ENCODE measurements at places on chromosomes 7 and 10. TPM values are rescaled to one million over a fixed set of nuclear protein-coding genes. Genes with fewer than 3 reads are reported as not detected.

DNA sequence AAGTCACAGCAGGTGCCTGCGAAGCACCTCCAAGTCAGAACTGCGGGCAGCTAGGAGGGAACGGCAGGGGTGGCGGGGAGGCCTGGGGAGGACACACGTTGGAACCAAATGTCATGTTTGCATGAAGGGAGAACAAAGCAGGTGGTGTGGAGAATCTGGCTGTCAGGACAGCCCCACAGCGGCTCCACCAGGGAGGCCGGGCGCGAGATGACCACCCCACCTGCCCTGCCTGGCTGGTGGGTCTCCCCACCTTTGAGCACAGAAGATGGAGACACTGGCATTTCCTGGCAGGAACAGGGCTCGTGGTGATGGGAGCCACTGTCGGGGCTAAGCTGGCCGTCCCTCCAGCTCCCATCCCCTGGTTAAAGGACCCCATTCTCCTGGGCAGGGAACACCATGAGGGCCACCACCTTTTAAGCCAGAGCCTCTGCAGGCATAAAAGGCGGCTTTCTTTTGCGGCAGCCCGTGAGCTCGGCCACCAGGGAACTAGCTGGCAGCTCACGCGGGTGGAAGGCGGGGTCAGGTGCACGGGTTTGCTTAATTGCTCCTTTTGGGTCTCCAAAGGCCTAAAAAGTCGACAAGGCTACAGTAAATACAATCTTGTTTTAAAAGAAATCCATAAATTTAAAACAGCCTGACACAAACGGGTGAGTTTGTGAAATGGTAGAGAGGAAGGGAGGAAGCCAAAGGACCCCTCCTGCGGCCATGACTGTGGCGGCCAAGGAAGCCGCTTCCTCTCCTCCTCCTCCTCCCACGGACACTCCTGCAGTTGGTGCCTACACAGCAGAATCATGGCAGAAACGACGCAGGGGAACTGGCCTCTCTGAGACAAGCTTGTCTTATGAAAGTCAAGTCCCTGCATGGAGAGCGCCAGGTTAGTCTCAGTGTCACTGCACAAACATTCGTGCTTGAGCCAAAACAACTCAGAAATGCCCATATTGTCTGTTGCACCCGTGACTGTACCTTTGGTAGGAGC, 213.8 kb downstream of the DNAJB6 start:
- H3K36me3 ChIP-seq = peaks cover 17% of the 10 kb centered on the region
- no peak overlapping the region for H3K4me3 ChIP-seq
- peak; percentile 68 for DNase-seq
- no peaks in the 10 kb centered on the region for H3K27me3 ChIP-seq
- H3K27ac ChIP-seq = no peak overlapping the region
- H3K4me1 ChIP-seq = no peaks in the 10 kb centered on the region

GRCh38 chr7:102036958-102037357, 219.5 kb downstream of the CUX1 start:
- H3K27me3 ChIP-seq = no peaks in the 10 kb centered on the region
- no peak overlapping the region for H3K4me3 ChIP-seq
- DNase-seq = peak; percentile 16
- H3K36me3 ChIP-seq = no peaks in the 10 kb centered on the region
- H3K27ac ChIP-seq = no peak overlapping the region
- no peaks in the 10 kb centered on the region for H3K4me1 ChIP-seq

DNA sequence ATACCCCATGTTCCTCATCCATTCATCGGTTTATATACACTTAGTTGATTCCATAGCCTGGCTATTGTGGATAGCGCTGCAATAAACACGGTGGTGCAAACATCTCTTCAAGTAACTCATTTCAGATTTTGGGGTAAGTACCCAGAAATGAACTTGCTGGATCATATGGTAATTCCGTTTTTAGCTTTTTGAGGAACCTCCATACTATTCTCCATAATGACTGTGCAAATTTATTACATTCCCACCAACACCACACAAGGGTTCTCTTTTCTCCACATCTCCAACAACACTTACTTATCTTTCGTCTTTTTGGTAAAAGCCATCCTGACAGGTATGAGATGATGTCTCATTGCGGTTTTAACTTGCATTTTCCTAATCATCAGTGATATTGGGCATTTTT, 3.7 kb downstream of the NPFFR1 start:
- H3K27me3 ChIP-seq = peaks cover 31% of the 10 kb centered on the region
- no peak for DNase-seq
- no peak overlapping the region for H3K27ac ChIP-seq
- H3K4me3 ChIP-seq = no peak overlapping the region

- H3K4me1 ChIP-seq = no peaks in the 10 kb centered on the region
- no peaks in the 10 kb centered on the region for H3K27me3 ChIP-seq
- no peak overlapping the region for H3K27ac ChIP-seq
- no peak for DNase-seq
- no peak overlapping the region for H3K4me3 ChIP-seq
These were observed 121.4 kb upstream of the PHYHIPL start for GRCh38 chr10:59055045-59055444.

GRCh38 chr7:158076656-158077055, 511.0 kb downstream of the PTPRN2 start:
- no peak overlapping the region for H3K27ac ChIP-seq
- DNase-seq = peak; percentile 70
- no peaks in the 10 kb centered on the region for H3K4me1 ChIP-seq
- H3K36me3 ChIP-seq = no peaks in the 10 kb centered on the region

DNA sequence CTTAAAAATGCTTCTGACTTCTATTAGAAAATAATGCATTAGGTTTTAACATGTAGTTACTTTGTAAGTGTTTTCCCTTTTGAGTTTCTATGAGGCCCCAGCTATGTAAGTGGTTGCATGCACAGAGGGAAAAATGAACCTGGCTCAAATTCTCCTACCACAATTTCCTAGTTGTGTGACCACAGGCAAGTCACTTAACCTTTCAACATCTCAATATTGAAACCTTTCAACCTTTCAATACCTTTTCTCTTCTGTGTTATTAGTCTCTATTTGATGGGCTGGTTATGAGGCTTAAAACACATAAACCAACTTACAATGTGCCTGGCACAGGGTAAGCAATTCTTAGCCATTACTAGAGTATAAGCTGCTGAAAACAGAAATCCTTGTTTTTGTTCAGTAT, 203.0 kb downstream of the KCND2 start:
- no peak overlapping the region for H3K27ac ChIP-seq
- H3K4me3 ChIP-seq = no peak overlapping the region
- no peak for DNase-seq
- H3K4me1 ChIP-seq = no peaks in the 10 kb centered on the region
- no peaks in the 10 kb centered on the region for H3K27me3 ChIP-seq

The IGF2BP3 gene
- total RNA-seq = 6.8 TPM

The CCDC172 gene
- total RNA-seq = not detected
